Stimulated activated CD4-positive, alpha-beta T cell treated with anti-CD3 and anti-CD28 coated beads, Interleukin-1b, Interleukin-23, amount 100 ng/mL, for 1 hour (primary cell): ENCODE measurements at places on chromosomes 4 and X.

DNA sequence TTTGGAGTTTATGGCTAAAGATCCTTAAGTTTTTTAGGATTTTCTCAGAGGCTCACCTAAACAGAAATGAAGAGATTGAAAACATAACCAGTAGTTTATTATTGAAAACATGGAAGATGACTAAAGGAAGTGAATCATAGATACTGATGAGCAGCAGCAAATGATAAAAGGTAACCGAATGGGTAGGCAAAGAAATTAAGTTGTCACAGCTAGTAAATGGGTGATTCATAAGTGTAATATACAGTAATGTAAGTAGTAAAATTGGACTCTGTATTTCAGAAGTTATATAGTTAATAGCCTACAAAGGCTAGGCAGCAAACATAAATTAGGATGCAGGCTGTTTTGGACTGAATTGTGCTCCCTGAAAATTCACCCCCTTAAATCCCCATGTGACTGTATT is 59.0 kb upstream of the ADGRA3 start:
- DNase-seq: no peak

DNA sequence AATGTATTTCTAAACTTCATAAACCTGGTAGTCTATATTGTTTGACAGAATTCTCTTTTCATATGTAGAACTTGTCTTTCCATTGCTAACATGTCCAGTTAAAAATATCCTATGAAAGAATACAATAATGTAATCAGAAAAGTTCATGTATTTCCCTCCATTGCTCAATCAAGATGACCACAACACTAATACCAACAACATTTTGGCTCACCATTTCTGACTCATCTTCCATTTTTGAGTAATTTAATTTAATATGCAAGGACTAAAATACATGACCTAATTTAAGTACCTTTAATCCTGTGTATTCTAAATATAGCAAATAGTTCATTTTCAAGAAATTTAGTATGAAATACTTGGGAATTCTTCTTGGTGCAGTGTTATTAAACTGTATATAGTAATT is 239.5 kb upstream of the GPC4 start:
- no peak for DNase-seq

DNA sequence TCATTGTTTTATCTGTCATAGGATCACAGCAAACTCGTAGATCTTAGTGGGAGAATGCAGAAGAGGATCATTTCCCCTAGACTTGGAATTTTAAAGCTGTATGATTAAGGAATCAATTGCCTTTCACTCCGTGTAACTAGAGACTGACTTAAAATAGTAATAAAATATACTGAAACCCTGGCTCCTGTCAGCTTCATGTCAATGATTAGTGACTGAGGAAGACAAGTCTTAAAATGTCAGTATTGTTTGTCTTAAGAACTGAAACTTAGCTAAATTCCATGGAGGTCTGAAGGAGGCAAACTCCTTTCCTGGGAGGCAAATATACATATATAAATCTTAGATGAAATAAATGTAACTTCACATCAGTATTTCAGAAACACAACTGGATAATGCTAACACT is 1016.7 kb upstream of the PCDH10 start:
- DNase-seq: no peak

GRCh38 chrX:68823413-68824151 is 5.2 kb upstream of the EFNB1 start:
- DNase-seq: no peak

DNA sequence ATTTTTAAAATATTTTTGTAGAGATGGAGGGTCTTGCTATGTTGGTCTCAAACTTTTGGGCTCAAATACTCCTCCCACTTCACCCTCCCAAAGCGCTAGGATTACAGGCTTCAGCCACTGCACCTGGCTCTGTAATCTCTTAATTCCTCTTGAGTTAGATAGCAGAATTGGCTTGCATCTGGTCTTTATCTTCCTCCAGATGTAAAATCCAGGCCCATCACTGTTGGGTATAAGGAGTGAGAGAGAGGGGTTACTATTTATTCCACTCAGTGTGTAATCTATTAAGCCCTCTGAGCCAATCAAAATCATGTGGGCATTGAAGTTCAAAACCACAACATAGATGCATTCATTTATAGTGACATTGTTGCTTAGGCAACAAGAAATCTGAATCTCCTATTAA is 33.9 kb downstream of the ANK2 start:
- DNase-seq: no peak
